Hematopoietic multipotent progenitor cell treated with erythropoietin and hydrocortisone succinate and interleukin-3 and kit ligand, for 8 days (in vitro differentiated cells): ENCODE measurements at places on chromosomes 3 and 15.

DNA sequence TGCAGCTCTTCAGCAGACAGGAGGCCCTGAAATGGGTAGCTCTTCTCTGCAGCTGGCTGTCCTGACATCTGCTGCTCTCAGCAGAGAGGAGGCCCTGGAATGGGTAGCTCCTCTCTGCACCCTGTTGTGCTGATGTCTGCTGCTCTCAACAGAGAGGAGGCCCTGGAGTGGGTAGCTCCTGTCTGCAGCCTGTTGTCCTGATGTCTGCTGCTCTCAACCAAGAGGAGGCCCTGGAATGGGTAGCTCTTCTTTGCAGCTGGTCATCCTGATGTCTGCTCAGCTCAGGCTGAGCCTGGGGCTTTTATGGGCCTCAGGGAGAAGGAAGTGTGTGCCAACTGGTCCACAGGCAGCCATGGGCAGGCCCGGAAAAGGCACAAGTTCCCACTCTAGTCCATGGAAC is 66.6 kb downstream of the PIK3CB start:
- DNase-seq, result no peak

DNA sequence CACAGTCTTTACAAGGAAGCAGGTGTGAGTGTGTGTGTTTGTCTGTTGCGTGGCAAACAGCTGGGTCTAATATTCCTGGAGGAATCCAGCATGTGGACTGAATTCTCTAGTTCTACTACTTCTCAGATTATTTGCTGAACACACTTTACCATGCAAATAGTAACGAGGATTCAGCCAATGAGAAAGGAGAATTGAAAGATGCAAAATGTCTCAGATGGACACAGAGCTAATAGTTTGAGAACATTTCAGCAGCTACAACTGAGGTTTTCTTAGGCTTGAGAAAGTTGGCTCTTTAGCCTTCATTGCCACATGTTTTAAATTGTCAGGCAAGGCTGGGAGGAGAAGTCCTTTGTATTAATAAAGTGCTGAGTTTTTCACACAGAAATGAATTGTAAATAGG is 568.0 kb upstream of the MDFIC2 start:
- no peak for DNase-seq

DNA sequence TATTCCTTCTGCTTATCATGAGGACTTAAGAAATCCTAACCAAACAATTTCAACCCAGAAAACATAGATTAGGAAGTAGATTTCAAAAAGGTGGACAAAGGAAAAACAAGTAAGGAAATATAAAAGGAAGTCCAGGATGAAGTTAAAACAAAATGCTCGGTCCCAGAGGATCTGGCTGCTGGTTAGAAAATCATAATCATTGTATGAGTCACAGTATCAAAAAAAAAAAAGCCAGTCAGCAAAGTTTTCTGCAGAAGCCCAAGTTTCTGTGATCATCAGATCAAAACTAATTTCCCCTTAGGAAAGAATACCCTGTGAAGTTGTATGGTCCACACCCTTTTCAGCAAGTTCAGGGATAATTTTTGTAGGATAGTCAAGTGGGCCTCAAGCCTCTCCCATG is 43.0 kb upstream of the LRTM1 start:
- no peak for DNase-seq

DNA sequence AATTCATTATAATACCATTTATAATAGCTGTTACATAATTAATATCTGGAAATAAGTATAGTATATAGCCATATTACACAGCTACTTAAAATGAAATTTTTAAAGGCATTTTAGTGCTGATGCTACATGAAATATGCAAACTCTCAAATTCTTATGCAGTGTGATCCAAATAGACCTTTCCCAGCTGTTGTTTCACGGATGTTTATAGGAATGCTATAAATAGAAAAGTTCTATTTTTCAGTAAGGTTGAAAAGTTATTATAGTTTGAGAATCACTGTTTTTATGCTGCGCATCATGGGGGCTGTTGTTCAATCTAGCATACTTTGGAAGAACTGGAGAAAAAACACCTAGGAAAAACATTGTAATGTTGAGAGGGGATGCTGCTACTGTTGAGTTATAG is 147.7 kb upstream of the TRIM42 start:
- no peak for DNase-seq

- no peak for DNase-seq
Measured at GRCh38 chr3:153591561-153592245, 429.7 kb downstream of the RAP2B start.

DNA sequence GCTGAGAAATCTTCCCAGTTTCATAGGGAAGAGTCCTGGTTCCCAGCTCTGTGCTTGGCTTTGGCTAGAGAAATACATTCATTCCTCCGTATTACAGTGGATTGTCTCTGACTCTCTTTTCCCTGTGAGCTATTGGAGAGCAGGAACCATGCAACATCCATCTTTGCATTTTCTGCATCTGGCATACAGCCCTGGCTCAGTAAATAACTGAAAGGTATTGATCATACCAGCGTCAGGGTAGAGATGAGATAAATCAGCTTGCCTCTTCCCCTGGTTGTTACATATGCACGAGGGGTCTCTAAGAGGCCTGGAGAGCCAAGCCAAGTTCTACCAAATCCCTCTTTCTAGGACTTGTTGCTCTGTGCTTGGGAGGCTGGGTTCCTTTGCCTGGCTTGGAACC is 35.2 kb downstream of the FOXB1 start:
- DNase-seq, result no peak

- no peak for DNase-seq
Measured at GRCh38 chr15:98034731-98035130, 74.2 kb downstream of the ARRDC4 start.

DNA sequence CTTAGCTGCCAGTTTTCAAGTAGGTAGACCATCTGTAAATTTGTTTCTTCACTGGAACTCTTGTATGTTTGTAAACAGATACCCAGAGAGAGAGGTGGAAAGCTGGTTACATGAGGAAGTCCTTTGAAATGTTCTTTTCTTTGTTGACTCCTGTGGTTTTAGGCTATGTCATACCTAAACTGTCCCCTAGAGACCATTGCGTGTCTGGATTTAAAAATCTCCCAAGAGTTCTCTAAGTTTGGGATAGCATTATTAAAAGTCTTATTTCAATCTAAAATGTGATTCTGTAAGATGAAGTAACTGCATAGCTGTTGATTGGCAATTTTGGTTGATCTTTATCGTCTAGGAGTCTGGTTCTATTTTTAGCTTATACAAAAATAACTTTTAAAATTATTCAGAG is 127.2 kb downstream of the GHSR start:
- no peak for DNase-seq
